CD4-positive, alpha-beta T cell treated with Interleukin-15 for 1 hour (primary cell): ENCODE measurements at places on chromosomes 16 and 17.

DNA sequence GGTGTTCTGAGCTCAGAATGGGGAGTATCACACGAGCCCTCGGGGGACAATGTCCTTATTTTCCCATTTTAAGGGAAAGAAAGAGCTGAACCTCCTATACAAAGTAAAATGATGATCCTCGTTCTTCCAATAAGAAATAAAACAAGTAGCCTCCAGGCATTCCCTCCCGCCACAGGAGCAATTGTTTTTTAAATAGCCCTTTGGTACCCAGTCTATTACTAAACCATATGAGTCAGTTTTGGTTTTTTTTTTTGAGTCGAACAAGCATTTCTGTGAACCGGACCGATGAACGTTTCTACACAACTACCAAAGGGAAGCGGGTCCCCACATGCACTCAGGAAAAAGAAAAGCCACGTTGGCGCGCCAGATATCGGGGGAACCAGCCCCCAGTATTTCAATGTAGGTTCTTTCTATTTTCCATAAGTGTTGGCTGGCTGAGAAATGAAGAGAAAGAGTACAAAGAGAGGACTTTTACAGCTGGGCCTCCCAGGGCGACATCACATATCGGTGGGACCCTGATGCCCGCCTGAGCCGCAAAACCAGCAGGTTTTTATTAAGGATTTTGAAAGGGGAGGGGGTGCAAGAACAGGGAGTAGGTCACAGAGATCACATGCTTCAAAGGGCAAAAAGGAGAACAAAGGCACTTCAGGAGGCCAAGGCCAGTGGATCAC is 3.8 kb upstream of the DCXR start:
- DNase-seq = no peak

GRCh38 chr16:73230651-73231050 is 182.7 kb upstream of the ZFHX3 start:
- DNase-seq = no peak

GRCh38 chr16:29824589-29825144 is 4.4 kb downstream of the MVP start:
- DNase-seq = no peak

DNA sequence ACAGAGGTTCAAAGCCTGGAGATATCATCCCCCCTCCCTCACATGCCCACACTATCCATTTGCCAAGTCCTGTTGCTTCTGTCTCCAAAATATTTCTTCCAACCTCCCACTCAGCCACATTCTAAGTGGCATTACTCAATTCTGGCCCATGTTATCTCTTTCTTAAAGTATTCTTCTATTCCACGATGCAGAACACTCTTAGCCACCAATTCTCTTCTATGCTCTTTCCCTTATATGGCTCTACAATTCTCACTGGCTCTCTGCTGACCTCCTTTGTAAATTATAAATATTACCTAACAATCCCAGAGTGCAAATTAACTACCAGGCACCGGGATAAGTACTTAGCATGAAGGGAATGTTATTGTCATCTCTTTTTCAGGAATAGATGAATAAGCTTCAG is 82.4 kb downstream of the KCNJ2 start:
- no peak for DNase-seq

- no peak for DNase-seq
Measured at GRCh38 chr16:67444259-67445125, 13.6 kb downstream of the HSD11B2 start.

DNA sequence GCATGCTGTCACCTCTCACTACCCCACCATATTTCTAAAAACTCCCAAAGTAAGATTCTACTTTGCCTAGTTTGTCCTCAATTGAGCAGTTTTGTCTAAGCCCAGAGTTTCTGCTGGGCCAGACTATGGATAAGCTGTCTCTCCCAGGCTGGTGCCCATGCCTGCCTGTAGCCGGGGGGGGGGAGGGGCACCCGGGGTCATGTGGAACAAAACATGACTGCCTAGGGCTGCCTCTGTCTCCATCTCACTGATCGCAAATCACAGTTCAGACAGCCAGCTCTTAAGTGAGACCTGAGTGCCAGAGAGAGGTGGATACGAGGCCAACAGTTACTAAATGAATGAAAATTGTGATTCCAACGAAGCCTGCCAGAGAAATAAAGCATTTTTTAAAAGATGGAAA is 78.8 kb upstream of the RPRML start:
- no peak for DNase-seq

- no peak for DNase-seq
Measured at GRCh38 chr16:4701791-4702465, 8.6 kb downstream of the NUDT16L1 start.

DNA sequence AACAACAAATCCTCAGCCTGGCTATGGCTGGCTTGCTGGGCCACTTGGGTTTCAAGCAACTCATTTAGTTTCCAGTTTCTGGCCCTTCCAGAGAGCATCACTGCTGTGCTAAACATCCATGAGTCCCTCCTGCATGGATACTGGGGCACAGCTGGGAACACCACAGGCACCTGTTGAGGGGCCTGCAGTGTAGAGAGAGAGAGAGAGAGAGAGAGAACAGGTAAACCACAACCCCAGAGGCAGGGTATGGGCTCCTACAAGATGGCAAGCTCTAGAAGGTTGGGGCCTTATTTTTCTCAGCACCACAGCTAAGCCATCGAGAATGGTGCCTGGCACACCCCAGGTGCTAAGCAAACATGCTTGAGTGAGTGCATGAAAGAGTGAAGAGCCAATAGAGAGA is 120.3 kb downstream of the RBFOX3 start:
- no peak for DNase-seq

GRCh38 chr17:9994761-9995160 is 89.7 kb upstream of the RCVRN start:
- no peak for DNase-seq

DNA sequence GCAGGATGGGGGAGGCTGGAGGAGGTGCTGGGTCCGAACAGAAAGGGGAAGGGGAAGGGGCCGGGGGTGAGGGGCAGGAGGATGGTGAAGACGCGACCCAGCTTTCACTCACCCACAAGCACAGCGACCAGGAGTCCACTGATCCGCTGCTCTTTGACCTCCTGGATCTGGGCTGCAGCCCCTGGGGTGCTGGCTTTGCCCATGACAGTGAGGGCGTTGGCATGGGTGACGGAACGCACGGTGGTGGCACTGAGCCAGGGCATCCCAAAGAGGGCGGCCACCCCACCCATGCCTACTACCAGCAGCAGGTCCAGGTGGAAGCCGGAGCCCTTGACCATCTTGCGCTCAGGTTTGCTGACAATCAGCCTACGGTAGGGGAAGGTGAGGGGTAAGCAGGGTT is 14.9 kb downstream of the SLC4A1 start:
- DNase-seq = no peak

- DNase-seq = no peak
Measured at GRCh38 chr16:22198547-22199293, 7.4 kb upstream of the EEF2K start.

GRCh38 chr16:28882551-28883160 is 4.4 kb downstream of the ATP2A1 start:
- DNase-seq = no peak

- DNase-seq = peak; percentile 69
Measured at GRCh38 chr17:879546-880442, 97.6 kb downstream of the MRM3 start.

DNA sequence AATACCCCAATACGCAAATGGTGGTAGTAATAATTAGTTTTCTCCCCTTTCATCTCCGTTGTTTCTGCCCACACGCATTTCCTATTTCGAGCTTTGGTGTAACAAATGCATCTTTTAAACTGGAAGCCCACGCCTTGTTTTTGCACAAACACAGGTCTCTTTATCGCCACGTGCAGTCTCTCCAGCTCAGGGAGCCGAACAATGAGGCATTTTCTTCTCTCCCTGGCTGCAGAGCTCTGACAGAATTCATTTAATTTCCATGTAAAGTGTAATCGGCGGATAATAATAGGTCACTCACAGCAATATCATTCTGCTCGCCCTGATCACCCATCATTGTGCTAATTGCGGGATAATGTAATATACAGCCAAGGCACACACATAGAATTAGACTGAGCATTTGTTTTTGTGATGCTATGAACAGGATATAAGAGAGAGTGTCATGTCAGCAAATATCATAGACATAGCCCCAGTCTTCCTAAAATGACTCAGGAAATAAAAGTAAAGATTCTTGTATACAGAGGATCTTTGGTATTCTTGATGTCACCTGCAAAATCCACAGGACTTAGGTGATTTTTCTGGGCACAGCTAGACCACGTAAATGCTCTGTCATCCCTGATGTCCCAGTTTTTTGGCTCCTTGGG is 452.6 kb upstream of the CDH11 start:
- DNase-seq = no peak

- no peak for DNase-seq
Measured at GRCh38 chr16:86297391-86297790, 212.9 kb upstream of the FOXF1 start.

DNA sequence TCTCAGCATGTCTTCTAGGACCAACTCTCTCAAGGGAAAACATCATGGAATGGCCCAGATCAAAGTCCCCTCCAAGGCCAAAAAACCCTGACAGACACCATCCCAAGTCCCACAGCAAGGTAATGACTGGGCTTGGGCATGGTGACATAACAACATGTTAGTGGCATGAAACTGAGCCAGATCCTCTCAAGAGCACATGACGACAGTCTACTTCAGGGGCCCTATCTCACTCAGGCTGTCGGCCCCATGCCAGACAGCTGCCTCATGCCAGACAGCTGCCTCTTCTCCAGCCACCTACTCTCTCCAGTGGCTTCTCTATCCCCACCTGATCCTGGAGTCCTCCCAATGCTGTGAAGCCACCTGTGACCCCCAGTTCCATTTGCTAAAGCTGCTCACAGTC is 18.4 kb downstream of the HSD11B2 start:
- DNase-seq = no peak

DNA sequence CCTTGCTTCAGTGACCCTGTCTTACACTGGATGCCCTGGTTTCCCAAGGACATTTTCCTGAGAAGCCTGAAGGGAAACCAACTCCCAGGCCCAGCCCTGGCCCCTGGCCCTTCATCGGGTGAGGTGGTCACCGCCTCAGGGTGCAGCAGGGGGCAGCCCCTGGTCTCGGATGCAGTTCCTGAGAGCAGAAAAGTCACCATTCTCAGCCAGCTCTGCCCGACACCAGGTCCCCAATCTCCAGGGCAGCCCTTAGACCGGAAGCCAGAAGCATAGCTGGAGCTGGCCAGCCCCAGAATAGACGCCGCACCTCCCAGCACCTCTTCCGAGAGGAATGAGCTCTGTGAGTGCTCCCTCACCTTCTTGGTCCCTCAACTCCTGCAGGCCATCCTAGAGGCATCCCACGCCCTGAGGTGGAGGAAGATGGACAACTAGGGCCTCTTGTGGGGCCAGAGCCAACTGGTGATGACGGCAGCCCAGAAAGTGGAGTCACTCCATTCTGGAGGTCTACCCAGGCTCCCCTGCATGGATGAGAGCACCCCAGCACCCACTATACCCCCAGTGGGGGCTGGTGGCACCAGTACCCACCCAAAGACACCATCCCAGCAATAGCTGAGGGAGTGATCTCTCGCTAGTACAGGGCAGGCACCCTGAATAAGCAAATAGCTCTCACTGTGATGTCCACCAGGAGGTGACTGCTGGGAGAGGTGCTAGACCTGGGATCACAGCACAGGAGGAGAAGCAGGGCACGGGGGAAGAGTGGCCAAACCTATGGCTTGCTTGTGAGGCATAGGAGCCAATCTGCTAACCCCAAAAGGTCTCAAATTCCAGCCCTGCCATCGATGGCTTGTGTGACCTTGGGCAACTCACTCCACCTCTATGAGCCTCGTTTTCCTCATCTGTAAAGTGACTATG is 56.2 kb downstream of the TK2 start:
- DNase-seq = no peak

DNA sequence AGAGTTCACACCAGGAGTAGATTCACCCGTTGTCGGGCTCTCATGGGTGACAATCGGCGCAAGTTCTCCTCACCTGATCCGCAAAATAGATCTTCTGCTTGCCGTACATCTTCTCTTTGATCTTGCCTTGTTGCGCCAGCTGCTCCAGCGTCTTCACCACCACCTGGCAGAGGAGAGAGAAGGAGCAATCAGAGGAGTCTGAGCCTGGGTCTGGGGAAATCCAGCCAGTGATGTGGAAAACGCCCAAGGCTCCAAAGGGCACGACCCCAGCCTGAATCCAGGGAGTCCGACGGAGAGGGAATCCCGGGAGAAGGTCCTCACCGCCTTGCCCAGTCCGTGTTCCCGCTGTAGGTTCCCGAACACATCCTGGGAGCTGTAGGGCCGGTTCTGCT is 393 bp downstream of the PSMC3IP start:
- DNase-seq = no peak

DNA sequence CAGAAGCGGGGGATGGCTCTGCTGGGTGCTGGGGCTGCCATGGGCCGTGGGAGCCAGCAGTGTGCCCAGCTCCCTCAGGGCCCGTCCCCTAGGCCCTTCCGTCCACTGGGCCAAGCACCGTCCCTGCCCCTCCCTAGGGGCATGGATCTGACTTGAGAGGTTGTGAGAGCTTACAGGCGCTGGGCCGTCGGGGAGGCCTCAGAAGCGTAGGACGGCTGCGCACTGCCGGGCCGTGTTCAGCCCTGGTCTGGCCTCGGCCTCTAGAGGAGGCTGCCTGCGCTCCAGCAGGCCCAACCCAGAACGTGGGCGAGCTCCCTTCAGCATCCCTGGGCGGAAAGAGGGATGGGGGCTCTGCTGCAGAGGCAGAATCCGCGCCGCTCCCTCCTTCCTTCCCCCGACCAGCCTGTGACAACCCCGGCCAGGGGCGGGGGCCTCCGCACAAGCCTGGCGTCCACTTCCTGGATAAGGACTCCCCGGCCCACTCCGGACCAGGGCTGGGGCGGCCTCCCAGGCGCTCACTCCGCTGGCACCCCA is 685 bp upstream of the MPG start:
- DNase-seq = no peak

GRCh38 chr16:31077592-31078396 is 3.6 kb downstream of the ZNF646 start:
- DNase-seq = no peak

GRCh38 chr17:31838636-31839225 is 20.3 kb downstream of the COPRS start:
- no peak for DNase-seq

- DNase-seq = no peak
Measured at GRCh38 chr17:1188812-1189504, 9.2 kb upstream of the ABR start.

DNA sequence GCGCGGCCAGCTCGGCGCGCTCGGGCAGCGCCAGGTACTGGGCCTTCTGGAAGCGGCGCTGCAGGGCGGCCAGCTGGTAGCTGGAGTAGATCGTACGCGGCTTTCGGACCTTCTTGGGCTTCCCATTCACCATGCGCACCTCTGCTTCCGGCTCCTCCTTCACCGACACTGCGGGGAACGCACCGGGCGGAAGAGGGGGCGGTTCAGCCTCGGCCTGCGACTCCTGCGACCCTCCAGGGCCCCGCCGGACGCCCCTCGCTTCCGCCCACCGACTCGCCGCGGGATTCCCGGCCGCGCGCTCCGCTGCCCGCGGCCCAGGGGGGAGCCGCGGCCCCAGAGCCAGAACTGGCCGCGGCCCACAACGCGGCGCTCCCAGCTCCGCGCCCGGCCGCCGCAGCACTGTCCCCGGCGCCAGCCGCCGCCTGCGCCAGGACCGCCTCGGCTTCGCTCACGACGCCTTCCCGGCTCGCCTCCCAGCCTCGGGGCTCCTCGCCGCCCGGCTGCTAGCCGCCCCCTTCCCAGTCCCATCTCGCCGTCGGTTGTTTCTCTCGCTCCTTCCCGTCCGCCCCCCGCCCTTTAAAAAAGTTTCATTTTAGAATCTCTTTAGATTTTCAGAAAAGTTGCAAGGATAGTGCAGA is 1.5 kb downstream of the DLX3 start:
- no peak for DNase-seq

GRCh38 chr17:59152925-59153324 is 2.1 kb downstream of the SKA2 start:
- DNase-seq = no peak
